ENCODE measurements at places on chromosomes 2 and 18.

GRCh38 chr2:135265960-135266490, 213.9 kb downstream of the RAB3GAP1 start:
- ATAC-seq: no peak

GRCh38 chr2:191688934-191689695, 11.2 kb downstream of the NABP1 start:
- peak; percentile 70 for ATAC-seq

DNA sequence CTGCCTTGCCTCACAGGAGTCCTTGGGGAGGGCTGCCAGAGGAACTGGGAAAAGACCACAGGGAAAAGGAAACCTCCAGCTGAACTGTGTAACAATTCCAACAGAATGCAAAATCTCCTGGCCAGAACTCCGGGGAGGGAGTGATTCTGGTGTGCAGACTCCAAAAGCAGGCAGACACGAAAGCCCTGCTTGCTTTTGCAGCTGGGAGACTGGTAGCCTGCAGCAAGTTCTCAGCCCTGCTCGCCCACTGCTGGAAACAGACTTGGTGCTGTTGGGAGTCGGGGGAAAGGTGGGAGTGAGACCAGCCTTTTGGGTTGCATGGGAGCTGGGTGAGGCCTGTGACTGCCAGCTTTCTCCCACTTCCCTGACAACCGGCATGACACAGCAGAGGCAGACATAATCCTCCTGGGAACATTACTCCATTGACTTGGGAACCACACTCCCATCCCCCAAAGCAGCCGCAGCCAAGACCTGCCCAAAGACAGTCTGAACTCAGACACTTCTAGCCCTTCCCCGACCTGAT, 26.0 kb upstream of the NMI start:
- no peak for ATAC-seq

- ATAC-seq: no peak
Measured at GRCh38 chr2:27126252-27126710, 2.7 kb downstream of the ABHD1 start.

GRCh38 chr2:1787755-1788477, 43.6 kb upstream of the PXDN start:
- no peak for ATAC-seq

DNA sequence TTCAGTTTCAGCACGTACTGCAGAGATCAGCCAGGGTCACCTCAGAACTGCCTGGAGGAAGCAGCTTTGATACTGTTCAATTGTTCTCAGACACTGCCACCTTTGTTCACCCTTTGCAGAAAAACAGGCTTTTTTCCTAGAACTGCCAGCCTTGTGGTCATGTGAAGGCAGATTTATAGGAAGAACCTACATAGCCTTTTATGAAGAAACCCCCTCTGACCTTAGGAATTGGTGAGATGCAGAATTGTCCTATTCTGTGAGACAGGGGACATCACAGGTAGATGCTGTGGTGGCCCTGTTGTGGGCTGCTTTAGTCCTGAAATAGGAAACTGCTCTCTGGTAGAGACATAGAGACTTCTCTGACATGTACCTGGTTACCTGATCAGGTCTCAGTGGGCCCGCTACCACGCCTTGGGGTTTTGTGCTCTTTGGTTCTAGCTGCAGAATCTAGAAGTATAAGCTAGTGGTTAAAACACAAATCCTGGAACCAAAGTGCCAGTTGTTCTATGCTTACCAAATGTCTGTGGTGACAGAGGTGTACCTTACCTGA, 206.6 kb downstream of the AGPS start:
- no peak for ATAC-seq

DNA sequence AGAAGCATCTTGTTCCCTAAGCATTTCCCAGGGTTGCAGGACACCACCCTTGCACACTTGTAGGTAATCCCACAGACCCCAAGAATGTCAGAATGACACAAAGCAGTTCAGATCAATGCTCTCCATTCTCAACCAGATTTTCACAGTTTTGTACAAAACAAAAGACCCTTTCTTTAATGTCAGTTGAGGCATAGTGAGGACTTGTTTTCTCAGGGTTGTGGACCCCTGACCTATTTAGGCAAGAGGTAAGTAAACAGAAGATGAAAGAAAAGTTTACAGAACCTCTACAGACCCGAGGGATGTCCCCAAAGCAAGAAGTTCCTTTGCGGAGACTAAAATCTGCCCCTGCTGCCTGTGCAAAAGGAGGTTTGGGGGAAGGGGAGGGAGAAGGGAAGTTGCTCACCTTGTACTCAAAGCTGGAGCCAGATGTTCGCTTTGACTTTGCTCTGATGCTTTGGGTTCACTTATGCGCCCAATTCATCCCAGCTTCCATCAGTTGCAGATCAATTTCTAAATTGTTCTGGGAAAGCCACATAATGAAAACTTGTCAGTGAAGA, 635.4 kb downstream of the EPHA4 start:
- no peak for ATAC-seq

DNA sequence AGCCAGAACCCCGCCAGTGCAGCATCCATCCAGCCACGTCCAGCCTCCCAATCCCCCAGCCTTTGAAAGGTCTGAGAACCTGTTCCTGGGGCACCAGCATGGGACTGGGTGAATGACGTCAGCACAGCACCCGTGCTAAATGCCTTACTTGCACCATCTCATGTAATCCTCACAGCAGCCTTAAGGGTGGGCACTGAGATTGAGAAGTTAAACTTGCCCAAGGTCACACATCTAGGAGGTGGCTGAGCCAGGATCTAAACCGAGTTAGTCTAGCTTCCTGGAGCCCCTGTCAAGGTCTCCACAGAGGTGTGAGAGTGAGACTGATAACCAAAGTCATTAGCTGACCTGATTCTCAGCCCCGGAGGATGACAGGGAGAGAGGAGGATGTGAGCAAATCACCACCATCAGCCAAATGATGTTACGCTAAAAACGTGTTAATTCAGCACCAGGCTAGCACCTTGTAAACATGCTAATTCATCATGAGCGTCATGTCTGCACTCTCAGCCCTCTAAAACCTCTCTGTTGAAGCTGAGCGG, 4.6 kb downstream of the CD8A start:
- ATAC-seq: no peak

DNA sequence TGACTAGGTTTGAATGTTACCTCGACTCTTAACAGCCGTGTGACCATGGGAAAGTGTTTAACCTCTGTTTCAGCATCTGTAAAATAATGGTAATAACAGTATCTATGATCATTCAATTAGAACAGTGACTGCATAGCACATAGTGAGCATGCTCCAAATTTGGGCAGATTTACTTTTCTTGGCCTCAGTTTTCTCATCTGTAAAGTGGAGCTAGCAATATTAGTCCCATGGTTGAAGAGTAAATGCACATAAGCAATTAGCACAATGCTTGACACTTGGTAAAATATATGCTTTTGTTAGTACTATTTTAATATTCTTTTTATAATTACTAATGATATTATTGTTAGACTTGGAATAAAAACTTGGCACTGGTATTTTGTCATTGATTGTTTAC, 66.4 kb upstream of the TANC1 start:
- no peak for ATAC-seq

GRCh38 chr2:238231251-238231793, 8.5 kb downstream of the HES6 start:
- no peak for ATAC-seq

DNA sequence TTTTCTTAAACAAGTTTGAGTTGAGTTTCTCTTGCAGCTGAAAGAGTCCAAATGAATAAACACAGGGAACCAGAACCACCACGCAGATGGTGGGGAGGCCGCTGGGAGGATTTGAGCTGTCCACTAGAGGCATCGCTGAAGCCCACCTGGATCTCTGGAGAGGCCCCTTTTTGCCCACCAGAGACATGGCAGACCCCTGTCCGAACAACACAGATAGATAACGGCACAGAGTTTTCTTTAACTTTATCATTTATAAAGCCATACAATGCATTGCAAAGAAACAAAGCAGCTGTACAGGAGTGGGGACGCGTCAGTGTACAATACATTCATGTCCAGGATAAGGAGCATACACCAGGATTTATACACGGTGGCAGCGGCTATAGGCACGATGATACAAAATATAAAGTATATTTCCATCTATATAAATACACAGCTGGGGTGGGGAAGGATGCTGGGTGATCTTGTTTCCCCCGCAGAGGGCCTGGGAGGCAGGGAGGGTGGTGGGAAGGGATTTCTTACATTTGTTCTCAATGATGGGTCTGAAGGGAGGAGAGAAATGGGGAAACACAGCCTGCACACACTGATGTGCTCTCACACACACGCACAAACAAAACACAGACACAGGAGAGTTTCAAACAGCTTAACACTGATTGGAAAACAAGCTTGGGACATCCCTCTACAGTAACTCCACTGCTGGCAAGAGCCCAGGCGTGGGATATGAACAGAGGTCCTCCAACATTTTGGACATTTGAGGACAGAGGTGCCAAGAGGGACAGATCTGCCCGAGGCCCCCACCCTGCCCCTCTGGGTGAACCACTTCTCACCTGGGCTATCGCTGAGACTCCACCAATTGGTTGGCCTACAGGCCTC, 203.0 kb downstream of the TNS1 start:
- no peak for ATAC-seq

DNA sequence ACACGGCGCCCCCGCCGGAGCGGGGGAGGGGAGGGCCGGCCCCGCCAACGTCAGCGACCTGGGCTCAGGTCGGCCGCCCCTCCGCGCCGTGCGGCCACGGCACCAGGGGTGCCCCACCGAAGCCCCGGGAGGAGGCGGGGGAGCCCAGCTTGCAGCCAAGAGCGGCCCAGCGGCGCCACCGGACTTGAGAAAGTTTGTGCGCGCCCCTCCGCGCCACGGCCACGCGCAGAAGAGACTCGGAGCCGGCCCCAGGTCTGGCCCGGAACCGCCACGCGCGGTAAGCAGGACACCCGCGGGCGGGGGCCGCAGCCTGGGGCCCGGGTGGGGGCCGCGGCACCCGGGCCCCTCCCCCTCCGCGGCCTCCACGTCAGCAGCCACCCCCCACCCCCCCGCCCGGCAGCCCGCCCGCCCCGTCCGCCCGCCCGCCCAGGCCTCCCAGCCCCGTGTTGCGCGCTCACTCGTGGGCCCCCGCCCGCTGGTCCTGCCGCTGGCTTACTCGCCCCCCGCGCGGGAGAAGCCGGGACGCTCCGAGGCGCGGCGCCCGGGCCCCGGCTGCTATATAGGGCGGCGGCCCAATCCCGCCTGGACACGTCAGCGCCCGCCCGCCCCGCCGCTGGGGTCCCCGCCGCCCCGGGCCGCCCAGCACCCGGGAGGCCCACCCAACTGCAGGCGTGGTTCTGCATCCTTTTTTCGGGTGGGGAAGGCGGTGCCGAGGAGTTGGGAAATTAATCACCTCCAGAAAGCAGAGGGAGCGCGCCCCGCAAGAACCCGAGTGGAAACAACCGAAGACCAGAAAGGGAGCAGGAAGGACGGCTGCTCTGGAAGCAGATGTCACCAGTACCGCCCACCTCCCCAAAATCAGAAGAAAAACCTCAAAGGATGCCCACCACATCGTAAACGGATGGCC, 42.9 kb downstream of the HDLBP start:
- ATAC-seq: peak; percentile 85

DNA sequence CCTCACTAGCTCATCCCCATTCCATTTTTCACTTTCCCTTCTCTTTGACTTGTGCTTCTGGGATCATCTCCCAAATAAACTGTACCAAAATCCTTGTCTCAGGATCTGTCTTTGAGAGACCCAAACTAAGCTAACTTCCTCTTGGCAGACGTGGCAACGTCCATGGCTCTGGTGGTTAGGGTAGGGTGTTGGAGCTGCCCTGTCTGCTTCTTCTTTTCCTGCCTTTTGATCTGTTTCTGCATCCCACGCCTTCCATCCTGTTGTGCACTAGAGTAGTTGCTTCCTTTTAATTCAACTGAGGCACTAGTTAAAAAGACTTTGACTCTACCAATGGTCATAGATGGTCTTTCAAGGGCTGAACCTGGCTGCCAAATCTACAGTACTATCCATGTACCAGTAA, 5.5 kb upstream of the MAP4K4 start:
- ATAC-seq: no peak

GRCh38 chr2:41313082-41313481, 734.7 kb upstream of the PKDCC start:
- no peak for ATAC-seq

DNA sequence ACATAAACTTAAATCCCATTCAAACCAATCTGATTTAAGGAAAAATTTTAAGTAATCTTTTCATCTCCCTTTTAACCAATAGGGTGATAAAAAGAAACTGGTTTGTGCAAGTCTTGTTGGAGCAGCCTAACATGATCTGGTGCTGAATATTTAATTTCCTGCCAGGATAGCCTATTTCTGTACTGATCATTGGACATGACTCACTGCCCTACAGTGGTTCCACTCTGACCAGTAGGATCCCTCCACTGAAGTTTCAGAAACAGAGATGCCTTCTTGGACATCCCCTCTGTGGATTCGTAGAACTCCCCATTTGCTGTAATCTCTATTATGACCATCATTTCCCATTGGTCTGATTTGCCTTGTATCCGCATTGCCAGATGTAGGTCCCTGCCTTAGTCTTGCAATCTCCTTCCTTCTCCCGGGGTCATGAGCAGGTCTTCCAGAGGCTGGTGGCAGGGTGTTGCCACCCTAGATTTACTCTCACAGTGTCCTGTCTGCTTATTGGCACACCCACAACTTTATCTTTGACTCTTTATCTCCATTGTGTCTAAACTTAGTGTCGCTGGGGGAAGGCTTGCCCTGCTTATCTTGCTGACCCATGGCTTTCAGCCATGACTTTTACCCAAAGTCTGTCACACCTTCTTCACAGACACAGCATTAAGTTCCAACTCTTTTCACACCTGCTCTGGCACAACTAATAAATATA, 12.3 kb upstream of the SETBP1 start:
- no peak for ATAC-seq

DNA sequence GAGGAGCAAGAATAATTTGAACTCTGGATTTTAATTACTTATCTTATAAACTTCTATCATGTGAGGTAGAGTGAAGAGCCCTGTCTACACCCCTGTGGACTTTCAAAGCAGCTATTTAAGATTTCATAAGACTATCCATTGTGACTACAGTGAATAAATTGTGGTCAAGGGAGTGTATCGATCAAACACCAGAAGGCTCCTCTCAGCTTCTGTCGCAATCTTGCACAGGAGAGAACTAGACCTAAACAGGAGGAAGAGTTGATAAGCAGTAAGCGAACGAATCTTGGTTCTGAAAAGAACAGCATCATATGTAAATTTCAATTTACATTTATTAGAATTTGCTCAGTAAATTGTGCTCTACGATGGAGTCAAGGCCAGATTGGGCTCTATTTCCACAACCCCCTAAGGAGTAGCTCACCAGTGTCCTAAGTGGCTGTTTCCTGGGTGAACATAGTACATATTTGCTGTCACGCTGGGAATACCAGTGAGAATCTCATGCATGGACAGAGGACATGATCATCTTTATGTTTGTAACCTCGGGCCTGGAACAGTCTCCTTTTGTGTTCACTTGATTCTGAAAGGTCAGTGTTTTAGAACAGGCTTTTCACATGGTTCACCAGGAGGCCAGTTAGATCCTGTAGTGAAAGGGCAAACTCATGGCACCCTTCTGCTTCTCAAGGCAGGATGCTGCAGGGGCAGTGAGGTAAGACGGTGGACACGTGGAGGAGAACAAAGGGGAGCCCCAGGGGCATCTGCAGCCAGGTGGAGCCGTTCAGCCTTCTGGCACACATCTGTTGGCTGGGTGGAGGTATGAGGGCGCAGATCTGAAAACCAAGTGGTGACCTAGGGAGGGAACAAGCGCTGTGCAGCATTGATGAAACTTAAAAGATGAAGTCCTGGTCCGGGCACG, 33.3 kb downstream of the NPAS2 start:
- no peak for ATAC-seq

- ATAC-seq: no peak
Measured at GRCh38 chr2:1159013-1159412, 208.4 kb downstream of the SNTG2 start.

- ATAC-seq: no peak
Measured at GRCh38 chr2:70705160-70705850, 62.7 kb downstream of the ADD2 start.

Data from SK-N-SH treated with all-trans-retinoic acid at 6 μM for 48 hours (cell line).